Esophagus muscularis mucosa (tissue), 4 donors: ENCODE measurements at places on chromosomes 3 and 15. TPM values are rescaled to one million over a fixed set of nuclear protein-coding genes. Genes with fewer than 3 reads are reported as not detected.

DNA sequence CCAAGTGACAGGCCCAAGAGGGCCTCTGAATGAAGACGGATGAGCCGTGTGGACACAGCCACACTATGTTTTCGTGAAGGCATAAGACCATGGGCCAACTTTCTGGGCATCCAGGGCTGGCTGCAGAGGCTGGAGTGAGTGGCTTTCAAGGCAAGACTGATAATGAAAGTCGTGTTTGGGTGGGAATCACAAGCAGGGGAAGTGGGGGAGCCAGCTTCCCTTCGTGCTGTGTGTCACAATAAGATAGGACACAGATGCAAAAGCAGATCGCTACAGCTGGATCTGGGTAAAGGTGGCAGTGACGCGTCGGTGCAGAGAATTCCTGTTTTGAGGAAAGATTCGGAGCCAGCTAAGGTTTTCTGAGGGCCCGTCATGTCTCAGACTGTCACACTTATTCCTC lies 309.8 kb upstream of the CTDSPL start:
- DNase-seq: no peak
- H3K36me3 ChIP-seq: peaks cover 37% of the 10 kb centered on the region
- no peaks in the 10 kb centered on the region for H3K27me3 ChIP-seq
- no peak overlapping the region for H3K4me3 ChIP-seq

Gene IL17RE
- total RNA-seq: 1.7 TPM

GRCh38 chr15:65655026-65655425 lies 33.3 kb downstream of the SLC24A1 start:
- no peak for DNase-seq
- H3K27me3 ChIP-seq: no peaks in the 10 kb centered on the region
- H3K4me1 ChIP-seq: no peaks in the 10 kb centered on the region
- no peak overlapping the region for H3K4me3 ChIP-seq
- no peak overlapping the region for H3K27ac ChIP-seq

Gene EEFSEC
- 15.9 TPM for total RNA-seq

Gene COL7A1
- total RNA-seq: 2.1 TPM

Gene NME9
- not detected for total RNA-seq

Gene CLSTN2
- 9.2 TPM for total RNA-seq

GRCh38 chr15:91704343-91704742 lies 149.2 kb upstream of the SLCO3A1 start:
- H3K27ac ChIP-seq: no peak overlapping the region
- no peaks in the 10 kb centered on the region for H3K36me3 ChIP-seq
- H3K27me3 ChIP-seq: no peaks in the 10 kb centered on the region
- peaks cover 7% of the 10 kb centered on the region for H3K4me1 ChIP-seq
- H3K4me3 ChIP-seq: no peak overlapping the region

Gene RTP3
- not detected for total RNA-seq

DNA sequence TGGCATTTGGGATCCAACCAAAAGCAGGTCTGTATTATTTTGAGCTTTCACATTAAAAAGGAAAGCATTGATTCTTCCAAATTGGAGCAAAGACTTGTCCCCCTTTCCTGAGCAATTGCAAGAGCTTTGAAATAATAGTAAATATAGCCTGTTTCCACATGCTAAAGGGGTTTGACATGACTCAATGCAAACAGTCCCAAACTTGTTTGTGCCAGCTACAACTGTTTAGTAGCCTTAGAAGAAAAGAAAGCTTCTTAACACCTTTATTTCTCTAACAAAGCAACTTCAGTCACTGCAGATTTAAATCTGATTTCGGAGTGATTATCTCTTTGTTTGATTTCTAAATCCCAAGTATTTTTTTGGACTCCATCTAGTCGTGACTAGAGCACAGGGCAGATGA lies 180.2 kb downstream of the SEMA6D start:
- no peak overlapping the region for H3K4me3 ChIP-seq
- no peaks in the 10 kb centered on the region for H3K4me1 ChIP-seq
- DNase-seq: no peak
- no peaks in the 10 kb centered on the region for H3K27me3 ChIP-seq

- no peak overlapping the region for H3K27ac ChIP-seq
- no peaks in the 10 kb centered on the region for H3K36me3 ChIP-seq
- H3K4me3 ChIP-seq: no peak overlapping the region
- H3K4me1 ChIP-seq: no peaks in the 10 kb centered on the region
- DNase-seq: no peak
Observed at GRCh38 chr3:46369675-46370132, 1.0 kb upstream of the CCR5 start.

Gene GOLGA8G
- total RNA-seq: not detected

DNA sequence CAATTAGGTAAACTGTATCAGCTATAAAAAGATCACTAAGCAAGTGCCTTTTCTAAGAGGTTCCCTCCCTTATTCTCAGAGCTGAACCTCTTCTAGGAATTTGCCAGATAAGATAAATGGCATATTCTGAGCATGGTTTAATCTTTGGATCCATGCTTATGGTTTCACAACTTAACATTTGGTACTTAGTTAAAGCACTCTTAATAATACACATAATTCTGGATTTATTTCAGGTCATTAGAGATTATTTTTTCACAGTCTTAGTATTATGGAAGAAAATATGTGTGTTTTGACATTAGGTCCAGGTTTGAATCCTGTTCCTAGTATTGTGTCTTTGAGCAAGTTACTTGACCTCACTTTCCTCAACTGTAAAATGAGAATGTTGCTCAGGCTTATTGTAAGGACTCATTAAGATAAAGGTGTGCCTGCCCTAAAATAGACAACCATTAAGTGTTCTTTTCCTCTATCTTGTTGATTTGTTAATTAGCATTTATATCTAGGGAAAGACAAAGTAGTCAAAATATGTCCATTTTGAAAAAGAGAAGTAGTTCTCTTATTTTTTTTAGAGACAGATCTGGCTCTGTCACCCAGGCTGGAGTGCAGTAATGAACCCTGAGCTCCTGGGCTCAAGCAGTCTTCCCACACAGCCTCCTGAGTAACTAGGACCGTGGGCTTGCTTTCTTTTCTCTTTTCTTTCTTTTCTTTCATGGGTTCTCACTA lies 43.4 kb downstream of the TSC22D2 start:
- H3K4me3 ChIP-seq: no peak overlapping the region
- DNase-seq: no peak
- H3K36me3 ChIP-seq: no peaks in the 10 kb centered on the region

Gene SLC22A14
- not detected for total RNA-seq

Gene ZCWPW2
- 2.2 TPM for total RNA-seq

- no peaks in the 10 kb centered on the region for H3K36me3 ChIP-seq
- no peak overlapping the region for H3K4me3 ChIP-seq
- no peak overlapping the region for H3K27ac ChIP-seq
- peaks cover 10% of the 10 kb centered on the region for H3K4me1 ChIP-seq
- DNase-seq: peak; percentile 53
- H3K27me3 ChIP-seq: no peaks in the 10 kb centered on the region
Observed at GRCh38 chr3:140243575-140243974, 308.6 kb downstream of the CLSTN2 start.

Gene IRAK2
- total RNA-seq: 2.7 TPM

- no peak for DNase-seq
- peak overlapping the region; percentile 50 for H3K27ac ChIP-seq
- no peaks in the 10 kb centered on the region for H3K27me3 ChIP-seq
- peaks cover 46% of the 10 kb centered on the region for H3K4me1 ChIP-seq
Observed at GRCh38 chr3:14525685-14526631, 14.2 kb downstream of the GRIP2 start.
